ENCODE measurements at places on chromosomes 6 and 20.

DNA sequence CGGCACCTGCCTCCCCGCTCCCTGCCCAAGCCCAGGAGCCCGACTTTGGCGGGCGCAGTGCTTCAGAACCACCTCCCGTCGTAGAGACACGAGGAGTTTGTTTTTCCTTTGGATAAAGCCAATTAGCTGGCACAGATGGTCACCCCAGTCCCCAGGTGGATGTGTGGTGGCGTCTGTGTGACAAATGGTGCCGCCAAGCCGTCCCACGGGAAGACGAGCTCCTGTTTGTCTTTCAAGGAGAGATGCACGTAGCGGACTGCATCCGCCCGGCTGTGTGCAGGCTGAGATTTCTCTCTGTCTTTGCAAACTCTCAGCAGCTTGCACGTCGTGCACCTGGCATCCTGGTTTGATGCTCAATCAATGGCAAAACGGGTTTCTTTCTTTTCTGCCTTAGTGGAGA, 16.1 kb upstream of the MRGBP start:
- DNase-seq, result no peak

DNA sequence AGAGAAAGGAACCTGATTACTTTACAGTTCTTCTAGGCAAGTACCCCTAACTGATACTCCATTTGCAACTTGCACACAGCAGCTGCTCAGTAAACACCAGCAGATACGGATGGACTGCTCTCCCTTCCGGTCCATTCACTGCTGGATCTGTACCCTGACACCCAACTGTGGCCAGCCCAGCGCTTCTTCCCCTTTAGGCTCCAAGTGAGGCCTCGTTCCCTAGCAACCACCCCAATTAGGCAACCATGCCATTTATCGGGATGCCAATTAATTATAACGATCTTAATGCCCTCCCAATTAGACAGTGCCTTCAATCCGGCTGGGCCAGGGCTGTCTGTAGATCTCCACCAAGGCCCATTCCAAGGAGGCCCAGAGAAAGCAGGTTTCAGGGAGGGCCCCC, 3.2 kb downstream of the SULF2 start:
- DNase-seq, result no peak

DNA sequence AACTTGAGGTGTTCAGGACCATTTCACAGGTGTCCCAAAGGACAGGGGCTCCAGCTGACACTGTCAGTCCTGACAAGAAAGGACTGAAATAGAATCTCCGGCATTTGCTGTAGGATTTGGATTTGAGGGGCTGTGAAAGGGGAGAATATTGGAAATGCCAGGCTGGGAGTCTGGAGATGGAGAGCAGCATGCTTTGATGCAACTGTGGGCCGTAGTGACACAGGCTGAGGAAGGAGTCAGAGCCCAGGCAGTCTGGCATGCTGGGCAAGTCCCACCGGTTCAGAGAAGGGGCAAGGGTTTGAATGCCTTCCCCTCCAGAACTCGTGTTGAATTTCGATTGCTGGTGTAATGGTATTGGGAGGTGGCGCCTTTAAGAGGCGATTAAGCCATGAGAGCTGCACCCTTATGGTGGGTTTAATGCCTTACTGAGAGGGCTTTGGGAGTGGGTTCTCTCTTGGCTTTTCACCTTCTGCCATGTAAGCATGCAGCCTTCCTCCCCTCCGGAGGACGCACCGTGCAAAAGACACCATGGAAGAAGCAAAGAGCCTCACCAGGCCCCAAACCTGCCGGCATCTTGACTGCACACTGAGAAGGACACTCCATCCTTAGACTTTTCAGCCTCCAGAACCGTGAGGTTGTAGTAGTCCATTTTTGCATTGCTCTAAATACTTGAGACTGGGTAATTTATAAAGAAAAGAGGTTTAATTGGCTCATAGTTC, 9.4 kb upstream of the PYGB start:
- DNase-seq, result no peak

DNA sequence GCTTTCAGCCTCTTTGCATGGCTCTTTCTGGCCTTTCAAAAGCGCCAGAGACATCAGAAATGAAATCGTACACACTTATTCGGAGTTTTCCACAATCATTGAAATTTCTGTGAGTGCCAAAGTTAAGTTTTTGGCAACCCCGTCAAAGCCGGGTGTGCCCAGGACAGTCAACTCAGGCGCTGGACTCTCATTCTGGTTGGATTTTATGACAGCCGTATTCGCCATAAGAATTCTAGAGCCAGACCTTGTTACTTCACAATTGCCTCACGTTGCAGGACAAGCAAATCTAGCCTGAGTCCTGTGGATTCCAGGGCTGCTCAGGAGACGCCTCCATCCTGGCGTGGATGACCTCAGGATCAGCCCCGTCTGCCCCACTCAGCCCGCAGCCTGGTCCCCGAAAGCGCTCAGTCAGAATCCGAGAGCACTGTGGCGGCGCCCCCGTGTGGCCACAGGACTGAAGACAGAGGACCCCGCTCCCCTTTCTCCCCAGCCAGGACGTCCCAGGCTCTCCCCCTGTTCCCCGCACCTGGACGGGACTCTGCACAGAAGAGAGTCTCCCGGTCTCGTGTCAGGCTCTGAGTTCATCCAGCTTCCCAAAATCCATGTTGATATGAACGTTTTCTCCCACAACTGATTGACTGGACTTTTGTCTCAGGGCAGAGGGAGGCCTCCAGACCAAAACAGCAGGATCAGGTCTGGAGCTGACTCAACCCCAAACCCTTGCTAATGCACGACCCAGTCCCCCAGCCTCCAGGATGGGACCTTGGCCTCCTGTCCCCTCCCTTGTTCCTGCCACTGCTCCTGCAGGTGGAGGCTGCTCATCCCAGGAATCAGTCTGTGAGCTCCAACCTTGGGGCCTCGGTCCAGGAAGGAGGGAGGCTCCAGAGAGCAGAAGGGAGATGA, 38.2 kb downstream of the MICA start:
- peak; percentile 86 for DNase-seq

DNA sequence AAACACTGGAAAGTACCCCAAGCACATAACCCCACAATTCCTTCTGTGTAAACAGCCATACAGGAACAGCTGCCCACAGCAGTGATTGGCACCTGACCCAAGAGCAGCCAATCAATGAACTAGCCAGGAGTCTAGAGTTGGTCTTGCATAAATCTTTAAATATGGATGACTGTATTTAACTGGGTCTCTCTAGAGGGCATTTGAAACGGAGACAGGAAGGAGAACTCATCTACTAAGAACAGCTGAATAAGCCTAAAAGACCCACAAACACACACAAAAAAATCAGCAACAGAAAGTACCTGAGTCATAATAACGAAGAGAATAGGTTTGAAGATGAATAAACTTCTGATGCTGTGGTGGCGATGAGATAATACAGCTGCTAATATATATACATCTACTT, 49.0 kb upstream of the ASF1A start:
- DNase-seq, result no peak

DNA sequence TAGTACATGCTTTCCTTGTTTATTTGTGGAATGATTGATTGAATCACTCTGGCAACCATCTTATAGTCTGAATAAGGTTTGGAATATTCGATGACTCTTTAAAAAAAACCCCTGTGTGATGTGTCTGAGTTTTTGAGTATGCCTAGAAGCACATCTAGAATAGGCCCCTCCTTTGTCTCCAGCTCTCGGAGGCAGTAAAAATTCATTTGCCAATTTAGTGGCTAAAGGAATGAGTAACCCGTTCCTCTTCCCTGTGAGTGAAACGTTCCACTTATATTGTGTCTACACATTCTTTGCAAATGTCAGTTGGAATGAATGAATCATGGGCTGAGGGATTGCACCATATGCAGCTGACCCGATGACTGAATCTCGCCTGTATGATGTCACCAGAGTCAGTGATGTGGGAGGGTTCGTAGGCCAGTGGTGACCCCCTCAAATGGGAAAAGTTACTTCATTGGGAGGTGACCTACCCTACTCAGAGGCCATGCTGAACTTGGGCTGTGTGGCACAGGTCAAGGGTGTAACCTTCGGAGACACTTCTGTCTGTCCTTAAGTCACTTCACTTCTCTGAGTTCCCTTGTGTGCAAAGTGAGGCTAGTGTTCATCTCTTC, 21.6 kb downstream of the MOCS3 start:
- no peak for DNase-seq

DNA sequence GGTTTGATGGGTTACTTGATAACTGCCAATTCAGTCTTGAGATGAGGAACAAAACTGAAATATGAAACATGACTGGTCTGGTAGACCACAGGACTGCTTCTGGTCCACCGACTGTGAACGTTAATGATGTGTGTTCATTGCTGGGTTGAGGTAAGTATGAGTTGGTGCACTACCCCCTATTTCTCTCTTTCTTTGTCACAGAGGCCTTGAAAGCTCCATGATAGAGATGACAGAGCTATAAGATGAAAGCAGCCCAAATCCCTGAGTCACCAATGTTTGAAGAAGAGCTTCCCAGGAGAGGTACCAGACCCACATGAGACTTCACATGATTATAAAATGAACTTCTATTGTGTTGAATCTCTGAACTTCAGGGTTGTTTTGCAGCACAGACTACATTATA, 555.5 kb downstream of the PTPRT start:
- DNase-seq, result no peak

- no peak for DNase-seq
These were observed 162.0 kb upstream of the SIM1 start for GRCh38 chr6:100626721-100627120.

DNA sequence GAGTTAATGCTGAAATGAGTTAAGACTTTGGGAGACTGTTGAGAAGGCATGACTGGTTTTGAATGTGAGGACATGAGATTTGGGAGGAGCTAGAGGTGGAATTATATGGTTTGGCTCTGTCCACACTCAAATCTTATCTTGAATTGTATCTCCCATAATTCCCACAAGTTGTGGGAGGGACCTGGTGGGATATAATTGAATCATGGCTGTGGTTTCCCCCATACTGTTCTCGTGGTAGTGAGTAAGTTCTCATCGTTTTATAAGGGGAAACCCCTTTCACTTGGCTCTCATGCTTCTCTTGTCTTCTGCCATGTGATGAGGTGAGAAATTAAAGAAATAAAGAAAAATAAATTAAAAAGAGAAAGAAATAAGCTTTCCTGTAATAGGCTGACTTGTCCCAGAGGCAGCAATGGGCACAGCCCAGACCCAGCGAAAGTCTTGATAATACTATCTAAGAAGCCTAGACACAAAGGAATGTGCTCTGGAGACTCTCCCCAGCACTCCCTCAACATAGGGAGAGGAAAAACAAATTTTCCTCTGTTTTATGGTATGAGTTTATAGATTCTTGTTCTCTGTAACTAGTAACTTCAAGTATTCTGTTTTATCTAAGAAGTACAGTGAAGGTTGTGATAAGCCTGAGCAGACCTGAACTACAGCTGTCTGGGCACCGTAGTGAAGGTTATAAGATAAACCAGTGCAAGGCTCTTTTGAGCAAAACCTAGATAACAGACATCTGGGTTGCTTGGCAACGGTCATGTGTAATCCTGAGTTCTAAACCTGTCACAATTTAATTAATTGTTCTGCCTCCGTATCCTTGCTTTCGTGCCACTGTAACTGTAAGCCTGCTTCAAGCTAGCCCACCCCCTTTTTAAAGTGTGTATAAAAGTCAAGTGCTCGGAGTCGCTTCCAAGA, 88.9 kb upstream of the ECI2 start:
- DNase-seq, result no peak

GRCh38 chr20:32789896-32790750, 27.9 kb downstream of the DNMT3B start:
- peak; percentile 67 for DNase-seq

GRCh38 chr6:89145091-89145955, 532 bp upstream of the PM20D2 start:
- peak; percentile 21 for DNase-seq

GRCh38 chr6:163285691-163286090, 128.8 kb upstream of the QKI start:
- no peak for DNase-seq

DNA sequence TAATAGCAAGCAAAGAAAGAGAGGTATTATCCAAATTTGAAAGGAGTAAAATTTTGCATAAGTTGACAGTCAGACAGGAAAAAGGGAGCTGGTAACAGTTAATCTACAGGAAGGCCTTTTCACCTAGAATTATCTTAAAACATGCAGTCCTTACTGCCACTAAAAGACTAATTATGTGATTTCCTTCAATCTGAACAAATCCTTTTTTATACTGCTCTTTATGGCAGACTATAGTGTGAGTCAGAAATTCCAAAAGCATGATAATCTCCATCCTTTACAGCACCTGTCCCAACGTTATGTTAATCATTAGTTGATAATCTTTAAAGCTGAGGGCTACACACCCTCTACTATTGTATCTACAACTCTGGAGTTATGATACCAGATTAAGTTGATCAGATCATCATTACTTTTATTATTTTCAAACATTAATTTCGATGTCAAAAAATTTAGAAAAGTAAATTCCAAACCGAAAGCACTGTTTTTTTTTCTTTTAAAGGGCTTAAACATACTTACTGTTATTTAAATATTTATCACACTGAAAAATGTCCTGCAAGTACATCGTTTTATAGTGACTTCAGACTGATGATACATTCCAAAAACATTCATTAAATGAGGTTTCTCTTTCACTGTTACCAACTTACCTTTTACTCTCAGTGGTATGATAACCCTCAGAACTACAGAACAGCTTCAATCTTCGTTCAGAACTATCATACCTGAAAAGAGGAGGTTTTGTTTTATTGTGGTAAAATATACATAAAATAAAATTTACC, 33.2 kb upstream of the AKAP7 start:
- DNase-seq, result no peak

GRCh38 chr6:51303338-51303737, 484.7 kb downstream of the TFAP2B start:
- no peak for DNase-seq

DNA sequence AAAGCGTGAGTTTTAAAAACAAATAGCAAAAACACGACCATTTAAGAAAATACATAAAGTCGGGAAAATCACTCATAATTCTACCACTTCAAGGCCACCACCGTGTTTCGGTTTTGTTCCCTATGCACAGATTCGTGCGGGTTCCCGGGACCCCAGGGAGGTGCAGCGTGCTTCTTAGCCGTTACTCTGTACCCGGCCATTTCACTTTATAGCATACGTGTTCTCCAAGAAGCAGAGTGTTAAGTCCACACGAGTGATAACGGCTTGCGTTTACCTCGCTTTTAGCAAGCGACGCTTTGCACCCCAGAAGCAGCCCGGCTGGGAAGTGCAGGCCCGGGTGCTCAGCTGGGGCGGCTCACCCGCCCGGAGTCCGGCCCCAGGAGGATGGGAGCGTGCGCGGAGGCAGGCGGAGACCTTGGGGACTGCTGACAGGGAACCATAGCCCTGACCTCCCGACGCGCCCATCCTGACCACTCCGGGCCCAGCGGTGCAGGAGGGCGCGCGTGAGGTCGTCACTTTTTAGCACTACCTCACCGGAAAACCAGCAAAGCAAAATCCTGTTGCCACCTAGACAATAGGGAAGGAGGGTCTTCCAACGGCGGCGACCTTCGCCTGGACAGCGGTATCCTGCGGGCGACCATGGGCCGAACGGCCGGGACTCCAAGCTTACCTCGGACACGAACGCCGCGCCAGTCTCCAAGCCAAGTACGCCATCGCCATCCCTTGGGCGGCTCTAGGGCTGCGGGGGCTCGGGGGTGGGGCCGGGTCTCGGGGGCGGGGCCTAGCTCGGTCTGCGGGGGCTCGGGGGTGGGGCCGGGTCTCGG, at the start of gene ECI2:
ECI2 (minus strand) TSS at position 735 of the 824 bp plus-strand sequence; CDS start at position 720, 15 bp downstream.
- DNase-seq, result peak; percentile 23

DNA sequence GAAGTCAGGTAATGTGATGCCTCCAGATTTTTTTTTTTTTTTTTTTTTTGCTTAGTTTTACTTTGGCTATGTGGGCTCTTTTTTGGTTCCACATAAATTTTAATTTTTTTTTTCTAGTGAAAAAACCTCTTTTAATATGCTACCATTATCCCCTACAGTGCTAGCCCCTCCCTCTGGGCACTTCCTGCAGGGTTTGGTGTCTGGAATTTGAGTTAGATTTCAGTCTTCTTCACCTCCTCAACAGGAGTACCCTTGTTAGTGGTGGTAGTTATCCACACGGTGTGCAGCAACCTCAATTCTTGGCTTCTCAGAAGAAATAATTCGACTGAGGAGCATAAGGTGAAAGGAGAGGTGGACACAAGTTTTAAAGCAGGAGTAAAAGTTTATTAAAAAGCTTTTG, 128.8 kb upstream of the SYNCRIP start:
- no peak for DNase-seq

Measured in stimulated activated CD4-positive, alpha-beta T cell treated with anti-CD3 and anti-CD28 coated beads, Interleukin-1b, Interleukin-23, amount 100 ng/mL, for 4 hours (primary cell).